ENCODE measurements at places on chromosomes 1 and 21.

DNA sequence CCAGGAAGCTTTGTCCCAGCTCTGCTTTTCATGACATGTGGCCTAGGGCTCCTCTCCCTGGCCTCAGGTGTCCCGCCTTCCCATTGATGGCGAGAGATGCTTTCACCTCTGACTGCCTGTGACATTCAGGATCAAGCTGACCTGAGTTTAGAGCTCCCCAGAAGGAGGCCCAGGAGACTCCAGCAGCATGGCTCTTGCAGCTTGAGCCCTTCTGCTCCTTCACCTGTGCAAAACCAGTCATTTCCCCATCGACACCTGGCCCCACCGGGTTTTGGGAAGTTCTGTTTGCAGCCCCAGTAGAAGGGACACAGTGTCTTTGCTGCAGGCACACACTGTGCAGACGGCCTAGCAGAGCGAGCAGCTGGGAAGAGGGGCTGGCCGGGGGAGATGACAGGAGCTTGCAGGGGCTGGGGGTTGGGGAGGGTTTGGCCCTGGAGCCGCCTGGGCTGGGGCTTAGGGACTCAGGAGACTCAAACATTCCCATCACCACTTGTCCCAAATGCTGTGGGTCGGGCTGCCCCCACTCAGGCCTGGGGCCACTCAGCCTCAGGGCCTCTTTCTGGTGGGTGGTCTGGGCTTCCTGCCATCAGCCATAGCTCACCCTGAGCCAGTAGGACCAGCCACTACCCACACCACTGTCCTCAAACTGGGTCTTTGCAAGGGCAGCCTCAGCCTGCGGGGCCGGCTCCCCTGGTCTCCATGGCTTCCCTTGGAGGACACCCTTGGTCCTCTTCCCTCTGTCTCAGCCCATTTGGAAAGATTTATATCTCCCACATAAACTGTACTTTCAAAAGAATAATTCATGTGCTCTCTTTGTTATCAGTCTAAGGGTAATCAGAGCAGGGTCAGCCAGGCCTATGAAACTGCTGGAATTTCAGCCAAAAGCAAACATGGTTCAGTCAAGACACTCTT is 3.8 kb upstream of the EDN2 start:
- no peak for DNase-seq

DNA sequence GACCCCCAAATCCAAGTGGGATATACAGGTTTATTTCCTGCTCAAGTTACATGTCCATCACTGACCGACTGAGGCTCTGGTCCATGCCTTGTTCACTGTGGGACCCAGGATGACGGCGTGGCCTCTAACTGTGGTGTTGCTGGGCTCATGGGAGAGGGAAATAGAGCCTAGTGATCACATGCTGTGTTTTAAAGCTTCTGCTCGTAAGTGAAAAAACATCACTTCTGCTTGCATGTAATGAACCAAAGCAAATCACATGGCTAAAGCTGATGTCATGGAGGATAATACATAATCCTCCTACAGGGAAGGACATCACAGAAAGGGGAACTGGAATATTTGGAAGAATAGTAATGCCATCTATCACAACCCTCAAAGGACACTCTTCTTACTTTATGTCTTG is 107.6 kb downstream of the FASLG start:
- DNase-seq, result no peak

DNA sequence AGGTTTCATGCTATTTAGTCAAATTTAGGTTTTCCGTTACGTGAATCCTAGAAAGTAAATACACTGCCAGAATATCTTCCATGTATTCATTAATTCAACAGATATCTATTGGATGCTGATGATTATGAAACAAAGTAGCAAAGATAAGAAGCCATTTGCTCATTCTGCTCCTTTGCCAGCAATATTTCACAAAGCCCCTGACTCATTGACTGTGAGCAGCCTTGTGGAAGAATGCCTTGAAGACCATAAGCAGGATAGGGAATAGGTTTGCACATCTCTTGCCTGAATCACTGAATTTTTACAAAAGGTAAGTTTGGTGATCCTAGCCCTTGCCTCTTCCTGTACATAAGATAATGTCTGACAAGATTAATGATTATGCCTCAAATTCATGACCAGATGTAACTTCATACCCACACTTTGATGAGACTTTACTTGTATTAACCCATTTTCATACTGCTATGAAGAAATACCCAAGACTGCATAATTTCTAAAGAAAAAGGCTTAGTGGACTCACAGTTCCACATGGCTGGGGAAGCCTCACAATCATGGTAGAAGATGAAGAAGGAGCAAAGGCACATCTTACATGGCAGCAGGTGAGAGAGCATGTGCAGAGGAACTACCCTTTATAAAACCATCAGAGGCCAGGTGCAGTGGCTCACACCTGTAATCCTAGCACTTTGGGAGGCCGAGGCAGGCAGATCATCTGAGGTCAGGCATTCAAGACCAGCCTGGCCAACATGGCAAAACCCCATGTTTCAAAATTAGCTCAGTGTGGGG is 1.6 kb upstream of the PIGK start:
- no peak for DNase-seq

DNA sequence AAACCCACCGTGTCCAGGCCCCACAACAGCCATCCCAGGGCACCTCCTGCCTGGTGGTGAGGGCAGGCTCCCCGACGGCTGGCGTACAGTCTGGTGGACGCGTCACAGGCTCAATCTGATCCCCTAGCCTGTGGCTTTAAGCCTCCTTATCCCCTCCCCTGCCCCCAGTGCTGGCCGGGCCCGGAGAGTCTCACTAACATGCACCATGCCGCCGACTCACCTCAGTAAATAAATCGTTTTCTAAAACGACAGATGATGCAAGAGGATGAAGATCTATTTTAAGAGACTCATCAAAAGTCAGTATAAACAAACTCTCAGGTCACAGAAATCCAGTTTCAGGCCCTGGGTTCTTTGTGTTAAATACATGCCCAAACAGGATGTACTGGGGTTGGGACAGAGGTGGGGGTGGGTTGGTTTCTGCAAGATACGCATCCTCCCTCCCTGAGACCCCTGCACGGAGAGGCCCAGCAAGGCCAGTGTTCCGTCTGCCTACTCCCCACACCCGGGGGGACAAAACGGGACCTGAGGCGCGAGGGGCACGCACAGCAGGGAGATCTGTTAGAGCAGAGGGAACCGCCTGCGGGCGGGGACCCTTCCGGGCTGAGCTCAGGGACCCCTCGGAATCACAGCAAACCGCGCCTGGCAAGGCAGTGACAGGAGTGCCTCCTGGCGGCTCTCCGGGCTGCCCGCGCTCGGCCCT is 3.1 kb downstream of the PANK4 start:
- no peak for DNase-seq

DNA sequence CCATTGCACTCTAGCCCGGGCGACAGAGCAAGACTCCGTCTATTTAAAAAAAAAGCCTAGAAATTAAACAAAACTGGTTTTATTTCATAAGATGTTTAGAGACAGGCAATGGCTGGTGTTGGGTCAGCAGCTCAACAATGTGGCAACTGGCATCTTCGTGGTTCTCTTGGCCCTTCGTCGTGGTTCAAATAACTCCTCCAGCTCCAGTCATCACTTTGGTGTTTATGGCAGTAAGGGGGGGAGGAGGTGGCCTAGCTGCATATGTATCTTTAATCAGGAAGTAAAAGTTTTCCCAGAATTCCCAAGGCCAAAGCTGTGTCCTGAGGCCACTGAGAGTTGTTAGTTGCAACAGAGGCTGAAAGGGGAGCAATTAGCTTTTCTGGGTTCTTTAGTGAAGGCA is 13.0 kb upstream of the LTN1 start:
- DNase-seq, result no peak

GRCh38 chr1:100461222-100461621 is 76.7 kb upstream of the GPR88 start:
- DNase-seq, result no peak

DNA sequence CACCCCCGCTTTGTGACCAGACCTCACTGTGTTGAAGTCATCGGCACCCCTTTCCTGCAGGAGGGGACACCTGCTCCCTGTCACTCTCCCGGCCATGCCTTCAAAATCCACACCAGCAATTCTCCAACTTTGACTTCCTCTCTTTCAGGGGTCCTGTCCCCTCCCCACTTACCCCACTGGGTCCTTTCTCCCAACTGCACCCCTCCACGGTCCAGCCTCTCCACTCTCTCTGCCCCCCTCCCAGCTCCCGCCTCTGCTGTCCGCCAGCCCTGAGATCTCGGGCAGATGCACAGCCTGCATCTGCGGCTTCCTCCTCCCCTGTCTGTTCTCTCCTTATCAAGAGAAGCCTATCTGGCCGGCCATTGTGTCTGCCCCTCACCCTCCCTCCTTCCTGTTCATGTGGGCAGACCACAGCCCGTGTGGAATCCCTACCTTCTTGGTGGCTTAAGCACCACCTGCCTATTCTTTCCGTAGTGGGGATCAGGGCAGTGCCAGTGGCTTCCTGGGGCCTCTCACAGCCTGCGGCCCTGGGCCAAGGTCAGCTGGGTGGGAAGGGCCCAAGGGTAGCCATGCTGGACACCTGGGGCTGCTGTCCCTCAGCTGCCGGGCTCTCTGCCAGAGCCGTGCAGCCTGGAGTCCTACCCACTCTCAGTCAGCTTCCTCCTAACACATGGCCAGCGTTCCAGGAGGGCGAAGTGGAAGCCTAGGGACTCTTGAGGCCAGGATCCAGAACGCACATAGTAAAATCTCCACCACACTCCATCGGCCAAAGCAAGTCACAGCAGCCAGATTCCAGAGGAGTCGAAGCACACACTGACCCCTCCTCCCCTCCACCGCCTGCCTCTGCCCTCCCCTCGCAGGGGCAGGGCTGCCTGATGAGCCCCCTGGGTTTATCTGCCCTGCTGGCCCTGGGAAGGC is 5.1 kb upstream of the HES4 start:
- no peak for DNase-seq

GRCh38 chr1:169584483-169585144 is 1.7 kb downstream of the F5 start:
- DNase-seq, result peak; percentile 19

DNA sequence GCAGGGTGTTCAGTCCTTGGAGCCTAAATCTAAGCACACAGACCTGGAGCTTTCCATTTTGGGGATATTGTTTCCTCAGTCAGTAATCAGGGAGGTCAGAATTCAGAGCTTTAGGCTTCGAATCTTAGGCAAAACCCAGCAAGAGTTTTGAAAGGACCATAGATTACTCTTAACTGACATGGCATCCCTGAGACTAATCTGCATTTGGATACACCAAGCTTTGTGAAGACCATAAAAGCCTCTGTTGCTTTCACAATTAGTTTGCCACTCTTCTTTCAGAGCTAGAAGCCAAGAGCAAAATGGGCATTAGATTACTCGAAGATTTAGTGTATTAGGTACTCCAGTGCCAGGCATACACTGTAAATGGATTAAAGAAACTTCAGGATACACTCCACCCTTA is 131.8 kb upstream of the GREM2 start:
- no peak for DNase-seq

DNA sequence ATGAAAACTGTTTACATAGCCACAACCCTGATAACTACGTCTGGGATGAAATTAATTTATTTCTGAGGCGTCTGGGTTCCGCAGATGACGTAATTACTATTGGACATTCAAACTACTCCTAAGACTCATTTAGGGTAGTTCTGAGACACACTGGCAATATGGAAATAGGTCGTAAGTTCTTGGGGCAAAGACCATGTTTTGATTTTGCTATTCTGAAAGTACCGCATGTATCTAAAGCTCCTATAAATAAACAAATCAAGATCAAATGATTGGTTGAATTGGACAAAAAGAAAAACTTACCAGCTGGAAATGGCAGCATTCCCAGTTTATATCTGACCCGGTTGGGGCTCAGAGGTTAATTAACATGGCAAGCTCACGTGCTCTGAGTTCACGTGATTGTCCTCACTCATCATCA is 74.3 kb downstream of the DHRS3 start:
- DNase-seq, result no peak

- no peak for DNase-seq
Observed at GRCh38 chr21:20652846-20653245, 345.4 kb upstream of the NCAM2 start.

DNA sequence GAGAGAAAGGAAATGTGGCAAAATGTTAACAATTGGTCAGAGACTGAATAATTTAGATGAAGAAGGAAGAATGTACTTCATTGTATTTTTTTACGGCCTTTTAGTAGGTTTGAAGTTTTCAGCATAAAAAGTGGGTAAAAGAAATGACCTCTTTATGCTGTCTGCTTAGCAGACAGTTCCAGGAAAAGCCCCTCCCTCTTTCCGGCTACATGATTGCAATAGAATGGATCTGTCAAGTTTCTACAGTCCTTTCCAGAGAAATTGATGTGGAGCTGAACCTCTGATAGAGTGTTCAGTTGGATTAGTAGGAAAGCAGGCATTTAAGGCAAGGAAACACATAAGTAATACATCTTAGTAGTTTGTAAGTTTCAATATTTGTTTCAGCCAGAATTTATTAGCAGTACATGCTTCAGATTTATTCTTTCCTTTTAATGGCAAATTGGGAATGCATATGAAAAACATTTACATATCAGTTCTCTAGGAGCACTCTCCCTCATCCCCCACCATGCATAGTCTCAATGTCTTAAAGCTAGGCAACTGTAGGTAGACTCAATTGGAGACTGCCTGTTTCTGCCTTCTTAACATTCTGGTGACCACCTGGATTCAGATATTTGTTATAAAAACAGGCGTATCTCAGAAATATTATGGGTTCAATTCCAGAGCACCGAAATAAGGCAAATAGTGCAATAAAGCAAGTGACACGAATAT is 36.4 kb downstream of the HS2ST1 start:
- no peak for DNase-seq

DNA sequence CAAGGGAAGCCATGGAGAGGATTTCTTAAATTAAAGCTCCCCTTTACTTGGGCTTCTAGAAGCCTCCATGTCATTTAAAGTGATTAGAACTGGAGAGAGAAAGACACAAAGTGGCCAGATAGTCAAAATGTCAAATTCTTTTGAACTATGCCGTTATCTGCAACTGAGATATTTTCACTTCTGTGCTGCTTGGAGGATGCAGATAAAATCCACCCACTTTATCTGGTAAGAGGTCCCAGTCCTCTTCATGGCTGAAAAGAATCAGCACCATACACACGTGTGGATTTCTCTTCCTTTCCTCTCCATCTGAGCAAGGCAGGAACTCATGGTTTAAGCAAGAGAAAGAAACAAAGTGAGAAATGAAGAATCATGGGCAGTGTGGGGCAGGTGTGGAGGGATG is 276.9 kb upstream of the RUNX1 start:
- DNase-seq, result no peak

DNA sequence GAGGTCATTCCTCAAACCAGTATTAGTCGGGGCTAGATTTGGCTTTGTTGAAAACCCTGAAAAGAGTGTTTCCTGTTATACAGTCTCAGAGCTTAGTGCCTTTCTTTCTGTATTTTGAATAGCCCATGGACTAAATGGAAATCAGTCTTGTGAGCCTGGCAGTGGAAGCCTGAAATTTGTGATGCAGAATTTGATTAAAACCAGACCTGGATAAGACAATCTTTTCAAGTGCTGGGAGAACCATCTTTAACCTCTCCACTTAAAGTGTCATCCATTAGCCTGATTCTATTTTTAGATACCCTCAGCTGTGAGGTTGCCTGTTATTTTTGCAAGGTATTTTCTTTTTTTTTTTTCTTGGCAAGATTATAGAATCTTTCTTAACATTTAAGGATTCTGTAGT is 19.5 kb downstream of the ACTN2 start:
- DNase-seq, result no peak

All from CD4-positive, alpha-beta T cell treated with Interleukin-10 for 1 hour (primary cell).